H9 (cell line): ENCODE measurements at places on chromosomes 3 and 15.

GRCh38 chr3:115578331-115578730 is 45.0 kb upstream of the GAP43 start:
- no peak for DNase-seq

- no peak for DNase-seq
Observed at GRCh38 chr15:31974154-31974794, 56.0 kb upstream of the CHRNA7 start.

DNA sequence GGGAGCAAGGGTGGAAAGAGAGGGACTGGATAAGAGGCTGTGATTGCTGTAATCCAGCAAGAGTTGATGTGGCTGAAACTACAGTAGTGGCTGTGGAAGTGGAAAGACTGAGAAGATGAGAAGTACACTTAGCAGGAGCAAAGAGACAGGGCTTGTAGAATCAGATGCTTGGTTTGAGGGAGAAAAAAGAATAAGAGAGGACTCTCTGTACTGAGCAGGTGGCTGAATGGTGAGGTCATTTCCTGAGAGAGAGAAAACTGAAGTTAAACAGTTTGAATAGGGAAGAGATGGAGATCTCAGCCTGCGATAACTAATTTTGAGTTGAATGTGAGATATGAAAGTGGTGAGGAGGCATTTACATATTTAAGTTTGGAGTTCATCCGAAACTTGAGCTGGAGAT is 95.8 kb upstream of the SLC25A36 start:
- no peak for DNase-seq

DNA sequence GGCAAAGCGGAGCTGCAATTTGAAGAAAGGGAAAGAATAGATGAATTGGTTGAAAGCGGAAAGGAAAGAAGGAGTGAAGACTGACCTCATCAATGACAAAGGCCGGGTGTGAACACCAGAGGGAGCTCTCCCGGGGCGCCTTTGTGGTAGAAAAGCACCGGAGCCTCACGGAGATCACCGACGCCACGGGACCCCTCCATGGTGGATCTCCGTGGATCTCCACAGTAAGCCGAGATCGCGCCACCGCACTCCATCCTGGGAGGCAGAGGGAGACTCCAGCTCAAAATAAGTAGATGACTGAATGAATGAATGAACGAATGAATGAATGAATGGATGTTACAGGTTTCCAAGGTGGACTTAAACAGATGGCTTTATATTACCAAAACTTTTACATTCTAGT is 25.0 kb downstream of the GPR160 start:
- DNase-seq: peak; percentile 64

DNA sequence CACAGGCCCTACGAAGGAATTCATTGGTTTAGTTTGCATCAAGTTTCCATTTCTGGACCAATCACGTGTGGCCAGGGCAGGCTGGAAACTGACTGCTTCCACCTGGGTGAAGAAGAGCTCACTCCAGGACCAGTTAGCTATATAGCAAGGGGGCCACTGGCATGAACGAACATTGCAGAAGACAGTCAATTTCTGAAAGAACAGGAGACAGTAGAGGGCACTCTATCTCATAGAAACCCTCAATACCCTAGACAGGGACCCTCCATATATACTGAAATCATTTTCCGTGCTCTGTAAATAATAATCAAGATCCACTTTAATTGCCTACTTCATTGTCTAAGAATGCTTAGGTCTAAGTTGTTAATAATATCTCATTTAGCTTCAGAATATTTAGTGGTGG is 215.6 kb downstream of the CADPS start:
- DNase-seq: no peak

DNA sequence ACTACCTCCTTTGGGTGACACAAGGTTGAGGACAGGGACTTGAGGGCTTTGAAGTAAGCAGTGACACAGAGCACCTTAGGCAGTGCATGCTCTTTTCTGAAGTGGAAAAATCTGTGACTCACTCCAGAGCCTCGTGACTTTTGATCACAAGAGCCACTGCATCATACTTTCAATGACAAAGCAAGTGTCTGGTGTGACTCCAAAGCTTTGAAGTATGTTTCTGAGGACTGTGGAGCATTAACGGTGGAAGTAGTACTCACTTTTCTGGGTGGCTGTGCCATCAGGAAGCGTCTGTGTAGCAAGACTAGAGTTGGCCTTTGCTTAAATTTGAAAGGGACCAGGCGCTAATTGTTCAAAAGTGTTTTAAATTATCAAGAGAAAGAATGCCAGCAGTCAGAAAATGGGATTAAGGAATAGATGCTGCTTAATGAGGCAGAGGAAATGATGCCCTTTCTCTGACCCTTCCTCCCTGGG is 210.7 kb upstream of the TRIM42 start:
- DNase-seq: no peak

DNA sequence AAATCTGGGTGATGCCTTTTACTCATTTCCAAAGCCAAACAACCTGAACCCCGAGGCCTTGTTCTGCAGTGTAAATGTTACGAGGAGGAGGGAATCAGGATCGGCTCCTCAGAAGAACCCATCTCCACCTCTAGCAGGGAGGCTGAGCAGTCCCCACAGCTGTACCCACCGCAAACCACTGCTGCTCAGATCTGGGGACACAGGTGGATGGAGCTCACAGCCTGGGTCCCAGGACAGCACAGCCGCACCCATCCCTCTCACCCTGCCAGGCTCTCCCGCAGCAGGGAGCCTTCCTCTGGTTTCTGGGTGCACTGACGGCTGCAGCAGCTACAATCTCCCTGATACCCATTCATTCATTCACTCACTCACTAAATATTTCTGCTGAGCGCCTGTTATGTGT is 44.0 kb upstream of the CGNL1 start:
- no peak for DNase-seq

- DNase-seq: no peak
Observed at GRCh38 chr3:49513494-49514124, 40.7 kb upstream of the BSN start.

DNA sequence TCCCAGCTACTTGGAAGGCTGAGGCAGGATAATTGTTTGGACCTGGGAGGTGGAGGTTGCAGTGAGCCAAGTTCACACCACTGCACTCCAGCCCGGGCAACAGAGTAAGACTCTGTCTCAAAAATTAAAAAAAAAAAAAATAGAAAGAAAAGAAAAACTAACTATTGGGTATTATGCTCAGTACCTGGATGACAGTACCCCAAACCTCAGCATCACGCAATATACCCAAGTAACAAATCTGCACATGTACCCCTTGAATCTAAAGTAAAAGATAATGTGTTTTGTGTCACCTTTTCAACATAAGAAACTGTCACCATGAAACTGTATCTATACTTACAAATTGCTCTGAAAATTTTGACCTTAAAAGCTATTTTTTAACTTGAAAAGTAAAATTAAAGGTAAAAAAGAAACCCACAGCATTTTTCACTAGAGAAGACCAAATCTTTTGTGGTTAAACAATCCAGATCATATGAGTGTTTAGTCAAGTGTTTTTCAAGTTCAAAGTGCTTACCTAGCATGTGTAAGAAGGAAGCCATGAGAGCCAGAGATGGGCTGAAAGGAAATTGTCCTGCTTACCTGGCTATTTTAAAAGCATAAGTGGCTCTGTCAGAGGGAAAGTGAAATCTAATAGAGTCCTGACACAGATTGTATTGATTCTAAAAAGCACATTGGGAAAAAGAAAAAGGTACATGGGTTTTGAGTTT is 50.5 kb downstream of the MYO1E start:
- DNase-seq: no peak

DNA sequence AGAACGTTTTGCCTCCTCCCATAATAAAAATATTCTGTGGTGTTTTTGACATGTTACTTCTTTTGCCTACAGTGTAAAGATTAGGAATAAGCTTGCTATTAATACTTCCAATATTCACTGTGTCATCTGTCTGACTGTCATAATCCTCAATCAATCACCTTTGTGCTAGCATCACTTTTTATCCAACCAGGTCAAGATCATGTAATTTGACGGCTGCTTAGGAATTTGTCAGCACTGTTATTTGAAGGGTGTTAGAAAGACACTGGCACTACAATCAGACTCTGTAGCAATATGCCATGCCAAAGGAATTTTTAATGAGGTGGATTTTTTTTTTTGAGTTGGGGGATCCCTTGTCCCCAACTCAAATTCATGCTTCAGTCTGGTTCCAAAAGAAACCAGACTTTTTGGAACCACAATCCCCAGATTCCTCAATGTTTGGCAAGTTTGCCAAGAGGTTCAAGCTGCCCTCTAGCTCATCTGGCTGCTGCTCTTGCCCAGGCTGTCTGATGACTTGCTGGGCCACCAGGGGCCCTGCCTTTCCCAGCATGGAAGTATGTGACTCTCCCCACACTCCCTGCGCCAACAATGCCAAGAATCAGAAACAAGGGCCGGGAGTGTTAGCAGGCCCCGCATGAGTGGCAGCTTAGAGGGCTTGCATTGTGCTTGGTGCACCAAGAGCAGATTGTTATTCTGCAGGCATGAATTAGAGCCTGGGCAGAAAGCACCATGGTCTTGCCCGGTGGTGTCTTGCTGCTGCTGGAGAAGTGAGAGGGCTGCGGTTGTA is 58.6 kb upstream of the TSC22D2 start:
- no peak for DNase-seq
